EH (cell line): ENCODE measurements at places on chromosomes 12 and 14.

DNA sequence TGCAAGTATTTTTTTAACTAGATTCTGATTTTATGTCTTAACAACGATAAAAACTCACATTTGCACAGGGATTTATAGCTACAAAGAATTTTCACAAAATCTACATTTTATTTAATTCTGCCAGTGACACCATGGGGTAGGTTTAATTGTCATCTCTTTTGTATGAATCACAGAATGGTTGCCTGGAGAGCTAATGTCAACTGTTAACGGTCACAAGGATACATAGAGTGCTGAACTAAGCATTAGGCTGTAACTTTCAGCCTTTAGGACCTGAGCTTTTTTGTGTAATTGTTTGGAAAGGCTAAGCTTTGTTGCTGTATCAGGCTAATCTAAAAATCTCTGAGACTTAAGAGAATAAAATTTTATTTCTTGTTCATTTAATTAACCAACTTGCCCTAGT lies 465.3 kb upstream of the TBX3 start:
- DNase-seq, result no peak

GRCh38 chr12:8909752-8910151 lies 4.6 kb upstream of the PHC1 start:
- no peak for DNase-seq

DNA sequence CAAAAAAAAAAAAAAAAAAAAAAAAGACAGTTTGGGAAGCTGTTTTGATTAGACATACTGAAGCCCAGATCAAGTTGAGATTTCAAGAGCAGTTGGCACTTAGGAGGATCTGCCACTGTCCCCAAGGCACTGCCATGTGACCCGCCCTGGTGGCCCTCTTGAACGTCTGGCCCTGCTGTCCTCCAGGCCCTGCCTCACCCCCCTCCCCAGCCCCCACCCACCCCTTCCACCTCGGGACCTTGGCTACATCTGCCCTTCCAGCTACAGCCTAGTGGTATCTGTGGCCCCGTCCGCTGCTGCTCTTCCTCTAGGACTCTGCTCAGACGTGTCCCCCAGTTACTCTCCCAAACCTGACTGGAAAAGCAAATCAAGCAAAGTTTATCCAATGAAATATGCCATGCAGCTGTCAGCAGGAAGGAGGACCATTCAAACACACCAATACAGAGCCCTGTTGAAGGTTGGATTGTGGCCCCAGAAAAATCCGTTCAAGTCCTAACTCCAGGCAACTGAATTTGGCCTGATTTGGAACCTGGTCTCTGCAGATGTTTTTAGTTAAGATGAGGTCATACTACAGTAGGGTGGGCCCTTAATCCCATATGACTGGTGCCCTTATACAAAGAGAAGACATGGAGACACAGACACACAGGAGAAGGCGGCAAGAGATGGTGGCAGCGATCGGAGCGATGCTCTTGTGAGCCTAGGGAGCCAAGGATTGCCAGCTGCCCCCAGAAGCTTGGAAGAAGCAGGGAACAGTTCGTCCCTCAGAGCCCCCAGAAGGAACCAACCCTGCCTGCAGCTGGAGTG lies 17.7 kb downstream of the SLC25A29 start:
- no peak for DNase-seq

DNA sequence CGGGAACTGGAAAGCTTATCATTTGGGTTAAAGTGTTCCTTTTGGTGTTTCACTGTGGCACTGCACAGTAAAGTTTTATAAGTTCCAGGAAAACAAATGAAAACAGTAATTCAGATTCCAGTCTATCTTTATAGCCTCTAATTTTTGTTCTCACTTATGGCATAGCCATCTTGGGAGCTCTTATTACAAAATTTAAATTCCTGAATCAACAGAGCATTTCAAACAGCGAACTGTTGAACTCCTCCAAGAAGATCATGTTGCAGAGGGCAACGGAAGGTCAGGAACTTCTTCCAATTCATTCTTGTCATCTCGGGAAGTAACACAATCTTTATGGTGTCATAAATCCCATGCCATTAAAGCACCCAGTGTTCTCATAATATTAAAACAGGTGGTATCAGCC lies 229.1 kb downstream of the KCNC2 start:
- peak; percentile 0 for DNase-seq

DNA sequence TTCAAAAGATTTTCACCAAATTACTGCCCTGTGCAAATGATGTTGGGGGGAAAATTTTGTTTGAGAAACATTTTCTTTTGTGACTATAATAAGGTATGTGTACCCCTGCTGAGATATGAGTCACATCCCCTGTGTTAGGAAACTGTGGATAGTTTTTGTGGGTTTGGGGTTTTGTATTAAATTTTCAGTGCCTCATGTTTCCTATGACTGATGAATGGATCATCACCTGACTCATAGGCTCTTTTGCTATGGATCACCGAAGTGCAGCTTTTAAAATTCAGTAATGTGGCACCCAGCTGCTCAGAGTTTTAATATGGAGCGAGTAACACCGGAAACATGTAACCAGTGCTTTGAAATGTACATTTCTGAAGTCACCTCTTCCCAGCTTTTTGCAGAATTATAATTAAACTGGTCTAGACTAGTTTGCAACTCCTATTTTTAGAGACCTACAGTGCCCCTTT lies 167.4 kb upstream of the HMGA2 start:
- DNase-seq, result peak; percentile 98

DNA sequence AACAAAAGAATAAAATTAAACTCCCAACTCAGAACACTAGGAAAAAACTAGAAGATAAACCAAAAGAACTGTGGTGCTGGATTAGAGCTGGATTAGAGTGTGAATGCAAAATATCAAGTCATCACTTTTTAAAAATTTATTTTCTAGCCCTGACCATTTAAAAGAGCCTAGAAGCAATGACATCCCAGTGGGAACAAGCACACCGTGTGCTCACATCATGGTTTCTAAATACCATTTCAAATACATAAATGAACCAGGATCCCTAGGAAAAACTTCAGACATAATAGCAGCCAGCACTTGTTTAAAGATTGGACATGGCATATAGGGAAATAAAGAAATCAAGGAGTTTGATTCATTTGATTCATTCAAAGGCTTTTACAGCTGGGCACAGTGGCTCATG lies 30.0 kb downstream of the KDM5A start:
- no peak for DNase-seq

GRCh38 chr14:81172881-81173280 lies 47.9 kb downstream of the GTF2A1 start:
- DNase-seq, result peak; percentile 75

GRCh38 chr14:104364830-104365229 lies 214.7 kb upstream of the C14orf180 start:
- DNase-seq, result no peak

DNA sequence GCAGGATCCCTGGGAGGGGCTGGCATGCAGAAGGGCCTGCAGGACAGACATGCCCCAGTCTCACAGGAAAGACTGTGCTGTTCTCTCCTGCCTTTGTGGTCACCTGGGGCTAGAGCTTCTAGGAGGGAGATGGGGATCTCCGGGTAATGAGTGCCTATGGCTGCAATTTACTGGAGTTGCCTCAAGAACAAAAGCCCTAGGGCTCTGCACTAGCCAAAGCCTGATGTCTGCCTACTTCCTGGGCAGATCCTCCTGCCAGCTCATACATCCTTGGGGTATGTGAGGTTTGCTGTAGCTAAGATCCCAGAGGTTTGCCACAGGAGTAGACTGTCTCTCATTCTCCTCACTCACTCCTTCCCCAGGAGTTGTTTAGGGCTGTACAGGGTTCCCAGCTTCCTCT lies 106.9 kb upstream of the PPFIA2 start:
- DNase-seq, result no peak

GRCh38 chr12:105393587-105393986 lies 63.1 kb downstream of the C12orf75 start:
- DNase-seq, result peak; percentile 80

DNA sequence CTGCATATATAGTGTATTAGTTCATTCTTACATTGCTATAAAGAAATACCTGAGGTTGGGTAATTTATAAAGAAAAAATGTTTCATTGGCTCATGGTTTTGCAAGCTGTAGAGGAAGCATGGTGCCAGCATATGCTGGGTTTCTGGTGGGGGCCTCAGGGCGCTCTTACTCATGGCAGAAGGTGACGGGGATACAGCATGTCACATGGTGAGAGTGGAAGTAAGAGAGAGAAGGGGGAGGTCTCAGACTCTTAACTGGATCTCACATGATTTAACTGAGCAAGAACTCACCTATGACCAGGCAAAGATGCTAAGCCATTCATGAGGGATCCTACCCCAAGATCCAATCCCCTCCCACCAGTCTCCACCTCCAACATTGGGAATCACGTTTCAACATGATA lies 15.9 kb upstream of the PAWR start:
- peak; percentile 24 for DNase-seq

DNA sequence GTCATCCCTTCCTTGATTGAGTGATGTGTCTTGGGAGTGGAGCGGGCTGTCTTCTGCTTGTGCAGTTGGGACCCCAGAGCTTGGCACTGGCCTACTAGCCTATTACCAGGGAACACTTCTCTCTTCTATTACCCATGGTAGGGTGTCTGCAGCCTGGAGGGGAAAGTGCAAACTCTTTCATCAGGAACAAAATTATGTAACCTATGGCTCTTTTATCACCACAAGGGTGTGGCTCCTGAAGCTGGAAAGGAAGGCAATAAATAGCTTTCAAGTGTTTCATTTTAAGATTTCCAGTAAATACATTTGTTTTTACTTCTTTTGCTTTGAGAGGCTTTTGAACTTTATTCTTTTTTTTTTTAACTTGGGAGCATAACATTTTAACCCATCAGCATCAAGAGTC lies 349.7 kb upstream of the FAR2 start:
- DNase-seq, result no peak

- no peak for DNase-seq
These were observed 43.0 kb downstream of the AREL1 start for GRCh38 chr14:74669846-74670245.

DNA sequence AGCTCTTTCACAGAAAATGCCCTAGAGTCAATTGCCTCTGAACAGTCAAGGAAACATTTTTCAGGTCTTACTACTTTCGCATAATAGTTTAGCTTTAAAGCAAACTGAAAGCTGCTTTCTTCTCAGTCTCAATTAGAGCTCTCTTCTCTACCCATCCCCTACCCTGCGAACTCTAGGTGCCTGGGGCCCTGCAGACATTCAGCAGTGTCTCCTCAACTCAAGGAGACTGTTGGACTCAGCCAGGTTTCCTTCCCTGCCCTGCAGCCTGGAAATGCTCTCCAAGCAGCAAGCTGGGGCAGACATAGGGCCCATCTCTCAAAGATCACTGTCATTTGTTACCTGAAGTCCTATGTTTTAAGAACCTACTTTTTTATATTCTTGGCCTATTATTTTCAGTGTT lies 312.5 kb upstream of the PRICKLE1 start:
- DNase-seq, result no peak

GRCh38 chr12:61713121-61713520 lies 547.1 kb upstream of the USP15 start:
- no peak for DNase-seq

DNA sequence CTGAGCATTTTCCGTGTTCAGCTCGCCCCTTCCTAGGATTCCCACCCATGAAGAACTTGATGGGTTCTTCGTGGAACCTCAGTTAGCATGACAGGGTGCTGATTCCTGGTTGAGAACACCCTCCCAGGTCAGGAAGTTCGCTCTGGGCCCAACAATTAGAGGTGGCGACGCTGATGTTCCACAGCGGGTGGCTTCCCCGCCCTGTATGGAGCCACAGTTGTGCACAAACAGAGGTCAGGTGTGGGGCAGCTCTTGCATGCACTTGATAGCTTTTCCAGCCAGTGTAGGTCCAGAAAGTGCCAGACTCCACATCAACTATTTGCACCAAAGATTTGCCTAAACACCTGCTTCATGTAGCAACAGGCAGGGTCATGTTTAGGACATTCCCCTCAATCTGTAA lies 788.2 kb downstream of the MED13L start:
- no peak for DNase-seq

DNA sequence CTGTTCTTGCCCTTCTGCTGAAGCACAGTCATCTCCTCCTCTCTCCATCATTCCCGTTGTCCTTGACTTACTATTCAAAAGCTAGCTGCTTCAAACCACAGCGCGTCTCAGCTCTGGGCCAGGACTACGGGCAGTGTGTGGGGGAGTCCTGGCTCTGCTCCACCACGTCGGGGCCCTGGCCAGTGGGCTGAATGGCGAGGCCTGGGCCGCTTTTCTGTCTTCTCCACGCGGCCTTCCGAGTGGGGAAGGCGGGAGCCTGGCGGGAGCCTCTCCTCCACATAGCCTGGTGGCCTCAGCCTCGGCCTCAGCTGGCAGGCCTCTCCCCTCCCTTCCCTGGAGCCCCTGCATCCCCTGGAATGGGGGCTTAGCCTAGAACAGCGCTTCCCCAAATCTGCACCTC lies 16.5 kb downstream of the ANKRD9 start:
- DNase-seq, result no peak

DNA sequence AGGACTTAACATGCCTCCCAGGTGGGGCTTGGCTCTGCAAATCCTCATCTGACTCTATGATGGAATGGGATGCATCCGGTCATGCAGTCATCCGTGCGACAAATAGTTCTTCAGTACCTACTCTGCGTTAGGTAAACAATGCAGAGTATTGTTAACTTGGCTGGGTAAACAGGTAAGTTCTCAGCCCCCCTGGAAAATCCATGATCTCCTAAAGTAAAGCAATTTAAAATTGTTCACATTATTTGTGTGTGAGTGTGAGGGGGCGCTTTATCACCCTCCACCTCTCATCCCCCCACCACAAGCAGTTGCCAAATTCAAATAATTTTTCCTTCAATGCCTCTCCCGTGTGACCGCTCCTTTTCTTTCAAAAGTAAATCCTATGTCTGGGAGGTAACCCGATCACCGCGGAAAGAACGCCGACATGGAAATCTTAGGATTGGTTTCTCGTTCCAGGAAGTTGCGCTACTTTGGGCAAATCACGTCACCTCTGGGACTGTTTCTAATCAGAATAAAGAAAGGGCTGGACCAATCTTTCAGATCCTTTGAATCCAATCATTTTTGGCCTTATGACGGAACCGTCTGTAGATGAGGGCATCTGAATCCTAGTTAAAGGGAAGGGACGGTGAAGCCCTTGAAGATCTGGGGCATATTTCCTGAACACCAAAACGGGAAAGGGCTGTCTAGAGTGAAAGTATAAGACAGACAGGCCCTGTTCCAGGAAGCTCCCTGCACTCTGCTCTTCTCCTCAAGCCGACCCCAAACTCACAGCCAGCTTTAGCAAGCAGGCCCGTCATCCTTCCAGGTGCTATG lies 44.0 kb upstream of the SINHCAF start:
- peak; percentile 45 for DNase-seq

DNA sequence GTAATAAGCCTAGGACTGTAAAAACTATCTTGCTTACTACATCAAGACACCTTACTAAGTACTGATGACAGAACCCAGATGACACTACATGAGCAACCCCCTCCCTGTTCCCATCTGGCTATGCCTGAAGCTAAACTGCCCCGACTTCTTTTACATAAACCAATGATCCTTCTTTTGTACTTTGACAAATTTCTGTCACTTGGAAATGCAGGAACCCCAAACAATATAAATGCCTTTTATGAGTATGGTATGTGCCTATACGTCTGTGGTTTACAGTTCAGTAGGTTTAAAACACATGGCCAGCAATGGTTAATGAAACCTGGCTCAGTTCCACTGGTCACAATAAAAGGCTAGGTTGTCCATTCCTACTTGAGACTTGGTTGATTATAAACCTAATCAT lies 6.1 kb downstream of the SYCP3 start:
- no peak for DNase-seq

- DNase-seq, result no peak
These were observed 11.3 kb downstream of the ALDH1L2 start for GRCh38 chr12:105072888-105073488.

GRCh38 chr12:45168976-45169375 lies 46.9 kb upstream of the ANO6 start:
- no peak for DNase-seq
